Activated CD4-positive, alpha-beta T cell treated with anti-CD3 and anti-CD28 coated beads, Interleukin-10, Interleukin-2, amounts not matched to agents 100 ng/mL and 50 ng/mL, durations not matched to agents 16 hours and 8 hours (primary cell): ENCODE measurements at places on chromosomes 6 and 20.

DNA sequence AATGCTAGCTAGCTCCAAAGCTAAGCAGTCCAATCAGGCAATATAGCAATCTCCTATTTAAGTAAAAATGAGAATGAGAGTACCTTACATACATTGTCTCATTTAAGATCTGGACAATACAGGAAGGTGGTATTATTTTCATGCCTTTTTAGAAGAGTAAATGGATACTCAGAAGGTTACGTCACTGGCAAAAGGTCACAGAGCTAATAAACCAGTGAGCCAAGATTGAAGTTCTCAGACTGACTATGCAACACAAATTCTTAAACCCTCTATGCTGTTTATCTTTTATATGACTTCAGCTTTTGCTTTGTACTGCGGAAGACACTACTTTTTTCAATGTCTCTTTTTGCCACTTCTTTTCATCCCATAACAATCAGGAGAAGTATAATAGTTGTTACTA lies 135.2 kb upstream of the PRL start:
- no peak for DNase-seq

DNA sequence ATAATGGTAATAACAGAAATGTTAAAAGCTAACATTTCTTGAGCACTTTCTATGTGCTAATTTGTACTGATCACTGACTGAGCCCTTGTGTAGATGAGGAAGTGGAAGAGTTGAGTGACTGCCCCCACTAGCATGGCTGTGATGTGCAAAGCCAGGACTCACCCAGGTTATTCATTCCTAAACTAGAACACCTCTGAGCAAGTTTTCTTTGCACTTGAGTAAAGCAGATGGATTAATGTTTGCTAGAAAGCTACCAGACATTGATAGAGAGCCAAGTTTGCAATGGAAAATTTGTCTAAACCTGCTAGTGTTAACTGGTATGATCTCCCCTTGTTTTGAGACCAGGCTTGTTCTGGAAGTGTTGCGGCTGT lies 467.4 kb upstream of the PLCB4 start:
- DNase-seq, result peak; percentile 8

GRCh38 chr6:98672681-98673475 lies 161.5 kb upstream of the POU3F2 start:
- DNase-seq, result no peak

DNA sequence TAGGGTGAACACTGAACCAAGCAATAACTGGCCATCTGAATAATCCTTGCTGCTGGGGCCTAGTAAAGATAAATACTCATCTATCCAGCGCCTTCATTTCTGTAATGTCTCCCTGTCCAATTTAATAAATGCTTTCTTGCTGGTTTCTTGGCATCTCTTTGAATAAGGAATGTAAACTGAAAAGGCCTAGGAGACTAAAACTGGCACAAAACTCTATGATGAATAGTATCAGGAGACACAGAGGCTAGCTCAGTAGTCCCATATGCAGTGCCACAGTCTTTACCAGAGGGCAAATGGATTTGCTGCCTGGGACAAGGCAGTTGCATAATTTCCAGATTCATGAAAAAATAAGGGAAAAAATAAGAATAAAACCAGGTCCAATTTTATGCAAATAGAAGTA lies 324.4 kb downstream of the CENPW start:
- no peak for DNase-seq

- DNase-seq, result peak; percentile 78
Observed at GRCh38 chr6:149212206-149212605, 105.3 kb upstream of the TAB2 start.

- no peak for DNase-seq
Observed at GRCh38 chr6:2940851-2941250, 30.5 kb downstream of the SERPINB6 start.

GRCh38 chr6:169263836-169264608 lies 10.4 kb upstream of the THBS2 start:
- no peak for DNase-seq

DNA sequence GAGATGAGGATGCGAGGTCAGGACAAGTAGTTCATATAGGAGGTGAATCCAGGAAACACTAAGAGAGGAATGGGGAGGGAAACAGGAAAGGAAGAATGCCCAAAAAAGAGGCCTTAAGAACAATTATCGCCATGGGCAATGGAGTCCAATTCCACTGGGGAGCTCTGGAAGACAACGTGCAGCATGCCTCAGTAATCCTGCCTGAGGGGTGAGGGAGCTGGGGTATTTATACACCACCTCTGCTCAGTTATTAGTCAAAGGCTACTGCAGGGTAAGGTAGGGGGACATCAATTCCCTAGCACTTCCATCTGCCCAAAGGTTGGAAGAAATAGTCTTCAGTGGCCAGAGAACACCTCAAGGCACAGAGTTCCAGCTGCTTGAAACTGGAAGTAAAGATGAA lies 96.4 kb downstream of the ZNF217 start:
- no peak for DNase-seq

DNA sequence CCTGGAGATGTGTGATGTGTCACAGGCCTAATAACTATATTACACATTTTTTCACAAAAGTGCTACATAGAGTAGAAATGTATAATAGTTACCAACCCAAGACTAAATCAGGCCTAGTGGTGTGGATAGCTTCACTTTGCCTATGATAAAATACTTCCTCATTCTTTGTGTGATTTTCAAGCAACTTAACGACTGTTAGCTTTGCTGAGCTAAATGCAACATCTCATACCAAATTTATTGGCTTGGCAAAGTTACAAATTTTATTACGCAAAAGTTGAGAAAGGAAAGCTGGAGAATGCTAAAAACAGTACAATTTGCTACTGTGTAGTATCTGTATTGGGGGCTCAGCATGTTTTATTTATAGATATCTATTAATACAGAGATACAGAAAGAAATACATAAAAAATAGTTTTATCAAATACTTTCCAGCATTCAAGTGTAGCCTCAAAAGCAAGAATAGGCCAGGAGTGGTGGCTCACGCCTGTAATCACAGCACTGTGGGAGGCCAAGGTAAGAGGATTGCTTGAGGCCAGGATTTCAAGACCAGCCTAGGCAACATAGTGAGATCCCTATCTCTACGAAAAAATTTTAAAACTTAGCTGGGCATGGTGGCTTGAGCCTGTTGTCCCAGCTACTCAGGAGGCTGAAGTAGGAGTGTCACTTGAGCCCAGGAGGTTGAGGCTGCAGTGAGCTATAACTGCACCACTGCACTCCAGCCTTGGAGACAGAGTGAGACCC lies 3.6 kb upstream of the EDN1 start:
- no peak for DNase-seq

- peak; percentile 74 for DNase-seq
Observed at GRCh38 chr6:15911753-15912504, 217.0 kb upstream of the MYLIP start.

GRCh38 chr6:99467509-99468106 lies 42.5 kb upstream of the PNISR start:
- peak; percentile 41 for DNase-seq

DNA sequence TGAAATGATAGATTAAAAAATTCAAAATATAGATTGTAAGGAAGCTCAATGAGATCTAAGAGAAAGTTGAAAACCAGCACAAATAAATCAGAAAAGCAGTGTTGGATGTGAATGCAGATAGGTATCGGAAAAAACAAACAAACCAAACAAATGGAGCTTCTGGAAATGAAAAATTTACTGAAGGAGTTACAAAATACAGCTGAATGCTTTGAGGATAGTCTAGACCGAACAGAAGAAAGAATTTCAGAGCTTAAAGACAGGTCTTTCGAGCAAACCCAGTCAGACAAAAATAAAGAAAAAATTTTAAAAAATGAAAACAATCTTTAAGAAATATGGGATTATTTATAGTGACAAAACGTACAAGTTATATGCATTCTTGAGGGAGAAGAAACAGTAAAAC lies 146.7 kb downstream of the FAM83B start:
- DNase-seq, result no peak

- DNase-seq, result no peak
Observed at GRCh38 chr6:112018619-112019416, 35.1 kb upstream of the CCN6 start.

DNA sequence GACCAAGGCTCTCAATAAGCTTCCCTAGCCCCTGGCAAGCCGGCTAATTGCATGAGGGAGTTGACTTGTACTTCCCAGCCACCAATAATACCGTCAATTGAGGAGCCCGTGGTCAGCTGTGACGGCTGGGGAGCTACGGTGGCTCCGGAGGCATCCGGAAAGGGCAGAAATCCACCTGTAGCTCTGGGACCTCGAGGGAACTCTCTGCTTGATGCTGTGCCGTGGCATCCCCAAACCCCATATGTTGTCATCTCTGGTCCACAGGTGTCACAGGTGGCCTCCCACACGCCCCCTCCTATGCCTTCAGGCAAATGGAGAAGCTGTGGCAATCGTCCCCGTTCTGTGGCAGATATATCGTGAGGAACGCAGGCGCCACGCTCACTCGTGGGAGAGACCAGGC lies 5.5 kb upstream of the KCNQ2 start:
- no peak for DNase-seq

GRCh38 chr6:41974281-41974825 lies 32.7 kb upstream of the CCND3 start:
- no peak for DNase-seq

DNA sequence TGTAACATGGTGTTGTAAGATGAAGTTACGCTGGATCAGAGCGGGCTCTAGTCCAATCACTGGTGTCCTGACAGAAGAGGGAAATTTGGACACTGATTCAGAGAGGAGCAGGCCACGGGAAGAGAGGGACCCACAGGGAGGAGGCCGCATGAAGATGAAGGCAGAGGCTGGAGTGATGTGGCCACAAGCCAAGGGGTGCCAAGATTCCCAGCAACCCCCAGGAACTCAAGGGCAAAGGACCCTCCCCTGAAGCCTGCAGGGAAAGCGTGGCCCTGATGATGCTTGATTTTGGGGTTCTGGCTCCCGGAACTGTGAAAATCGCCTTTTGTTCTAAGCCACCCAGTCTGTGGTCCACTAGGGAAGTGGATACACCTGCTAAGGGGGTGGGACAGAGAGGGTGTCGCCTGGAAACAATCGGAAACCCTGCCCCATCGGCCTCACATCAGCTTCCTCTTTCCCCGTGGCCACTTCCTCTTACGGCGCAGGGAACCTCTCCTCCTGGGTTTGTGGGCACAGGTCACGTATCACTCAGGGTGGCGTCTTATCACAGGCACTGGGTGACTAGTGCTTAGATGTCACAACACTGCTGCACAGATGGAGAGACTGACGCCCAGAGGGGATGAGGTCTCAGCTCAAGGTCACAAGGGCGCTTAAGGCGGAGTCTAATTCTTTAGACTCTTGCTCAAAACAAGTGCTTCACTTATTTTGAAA lies 58.0 kb downstream of the SULF2 start:
- DNase-seq, result peak; percentile 86

DNA sequence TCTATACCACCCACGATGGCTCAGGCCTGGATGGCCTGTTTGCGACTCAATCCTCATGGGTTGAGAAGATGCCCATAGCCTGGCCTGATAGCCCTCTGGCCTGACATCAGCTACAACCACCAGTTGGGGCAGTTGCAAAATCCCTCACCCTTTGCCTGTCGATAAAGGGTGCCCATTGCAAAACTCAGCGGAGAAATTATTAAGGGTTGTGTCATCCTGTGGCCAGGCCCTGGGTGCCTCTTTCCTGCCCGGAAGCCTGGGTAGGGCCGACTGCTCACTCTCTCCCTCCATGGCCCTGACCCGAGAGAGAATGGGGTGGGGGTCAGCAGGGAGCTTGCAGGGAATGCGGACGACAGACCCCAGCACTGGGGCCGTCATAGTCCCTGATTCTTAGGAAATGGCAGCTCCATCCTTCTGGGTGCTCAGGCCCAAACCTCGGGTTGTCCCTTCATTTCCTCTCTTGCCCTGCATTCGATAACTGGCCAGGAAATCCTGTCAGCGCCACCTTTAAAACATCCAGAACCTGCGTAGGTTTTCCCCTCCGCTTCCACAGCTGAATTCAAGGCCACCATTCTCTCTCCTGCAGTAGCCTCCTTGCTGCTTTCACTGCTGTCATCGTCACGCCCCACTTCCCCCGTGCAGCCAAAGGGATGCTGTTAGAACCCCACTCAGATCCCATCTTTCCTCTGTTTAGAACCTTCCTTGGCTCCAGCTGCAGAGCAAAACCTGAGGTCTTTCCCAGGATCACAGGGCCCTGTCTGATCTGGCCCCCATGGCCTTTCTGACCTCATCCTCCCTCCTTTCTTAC lies 31.1 kb downstream of the CEBPB start:
- no peak for DNase-seq

DNA sequence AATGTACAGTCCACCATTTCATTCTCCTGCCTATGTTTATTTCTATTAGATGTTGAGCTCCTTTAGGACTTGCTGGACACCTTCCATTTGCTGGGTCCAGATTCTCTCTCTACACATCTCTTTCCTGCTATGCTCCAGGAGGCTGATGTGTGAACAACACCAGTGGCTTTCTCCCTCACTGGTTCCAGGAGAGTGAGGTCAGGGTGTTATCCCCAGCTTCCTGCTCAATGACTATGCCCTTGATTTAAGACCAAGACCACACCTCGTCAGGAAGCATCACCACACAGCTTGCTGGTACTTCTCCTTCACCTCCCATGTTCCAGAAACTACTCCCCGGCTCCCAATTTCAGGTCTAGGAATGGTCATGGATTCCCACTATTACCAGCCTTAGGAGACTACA lies 31.3 kb upstream of the E2F3 start:
- DNase-seq, result peak; percentile 26

DNA sequence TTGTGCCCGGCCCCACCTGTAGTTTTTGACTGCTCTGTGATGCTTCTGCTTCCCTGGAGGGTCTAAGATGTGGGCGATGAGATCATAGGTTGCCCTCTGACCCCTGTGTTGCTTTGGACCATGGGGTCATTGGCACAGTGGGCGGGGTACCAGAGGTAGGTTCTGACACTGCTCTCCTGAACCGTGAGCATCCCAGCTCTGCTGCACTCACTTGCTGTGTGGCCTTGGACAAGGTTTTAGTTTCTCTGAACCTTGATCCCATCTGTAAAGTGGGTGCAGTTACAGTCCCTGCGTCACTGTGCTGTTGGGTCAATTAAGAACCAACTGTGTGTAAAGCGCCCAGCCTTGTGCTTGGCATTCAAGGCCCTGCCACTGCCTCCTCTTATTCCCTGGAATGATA lies 30.9 kb downstream of the SRC start:
- no peak for DNase-seq

GRCh38 chr6:24903681-24904080 lies 32.1 kb downstream of the RIPOR2 start:
- DNase-seq, result no peak

DNA sequence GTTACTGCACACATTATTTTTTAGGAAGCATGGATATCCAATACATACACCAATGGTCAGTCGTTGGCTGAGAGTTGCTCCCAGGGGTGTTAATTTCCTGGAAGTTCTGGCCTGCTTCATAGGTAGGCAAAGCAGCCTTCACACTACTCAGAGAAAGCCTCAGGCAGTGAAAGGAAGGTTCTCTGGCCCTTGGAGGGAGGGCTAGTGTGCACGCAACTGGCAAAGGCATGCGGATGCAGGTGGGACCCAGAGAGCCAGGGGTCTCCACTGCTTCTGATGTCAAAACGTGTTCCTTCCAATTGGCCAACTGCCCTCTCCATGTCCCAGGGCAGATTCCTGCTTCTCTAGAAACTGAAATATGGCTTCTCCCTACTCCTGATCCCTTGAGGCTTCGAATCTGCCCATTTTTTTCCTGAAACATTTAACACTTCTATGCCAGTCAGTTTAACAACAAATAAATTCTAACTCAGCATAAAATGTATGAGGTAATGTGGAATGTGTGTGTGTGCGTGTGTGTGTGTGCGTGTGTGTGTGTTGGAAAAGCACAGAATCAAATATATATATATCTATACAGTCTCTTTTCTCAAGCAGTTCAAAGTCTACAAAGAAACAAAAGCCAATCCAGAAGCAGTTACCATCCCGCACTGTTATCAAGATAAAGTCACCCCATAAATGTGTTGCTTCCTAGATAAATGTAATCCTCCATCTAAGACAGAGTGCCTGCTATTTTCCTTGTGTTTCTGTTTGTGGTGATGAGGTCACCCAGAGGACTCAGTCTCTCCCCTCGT lies 94.0 kb upstream of the HIVEP1 start:
- DNase-seq, result no peak
